ENCODE measurements at places on chromosomes 12 and 14.

DNA sequence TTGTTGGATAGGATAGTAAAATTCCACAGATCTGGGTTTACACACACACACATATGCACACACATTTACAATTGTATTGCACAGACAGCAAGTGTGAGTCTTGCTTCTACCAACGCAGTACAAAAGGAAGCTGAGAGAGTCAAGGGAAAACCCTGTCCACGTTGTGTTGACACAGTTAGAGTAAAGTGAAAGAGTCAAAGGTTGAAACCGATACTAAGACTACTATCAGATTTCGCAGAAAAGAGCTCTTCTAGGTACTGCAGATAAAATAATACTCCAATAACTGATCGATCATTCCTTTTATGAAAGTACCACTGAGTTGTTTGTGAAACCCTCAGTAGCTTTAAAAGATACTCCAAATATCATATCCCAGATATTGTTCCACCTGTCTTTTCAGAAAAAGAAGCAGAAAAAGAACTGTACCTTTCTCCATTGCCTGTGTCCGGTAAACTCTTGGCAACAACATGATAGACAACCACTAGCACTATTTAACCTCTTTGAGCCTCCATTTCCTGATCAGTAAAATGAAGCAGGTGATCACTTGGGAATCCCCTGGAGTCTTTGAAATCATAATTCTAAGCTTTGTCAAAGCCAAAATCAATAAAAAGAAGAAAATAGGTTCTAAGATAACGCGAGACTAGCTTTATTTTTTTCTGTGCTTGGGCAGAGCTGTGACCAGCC is 224.6 kb upstream of the FOXN3 start:
- no peak for DNase-seq

- peak; percentile 84 for DNase-seq
Measured at GRCh38 chr14:99793213-99794150, at the start of gene EML1. TSS of gene EML1 (plus strand) at chr14:99793413. CDS start at chr14:99793477, 64 bp downstream.

GRCh38 chr14:55245657-55246268 is 25.5 kb upstream of the FBXO34 start:
- peak; percentile 11 for DNase-seq

DNA sequence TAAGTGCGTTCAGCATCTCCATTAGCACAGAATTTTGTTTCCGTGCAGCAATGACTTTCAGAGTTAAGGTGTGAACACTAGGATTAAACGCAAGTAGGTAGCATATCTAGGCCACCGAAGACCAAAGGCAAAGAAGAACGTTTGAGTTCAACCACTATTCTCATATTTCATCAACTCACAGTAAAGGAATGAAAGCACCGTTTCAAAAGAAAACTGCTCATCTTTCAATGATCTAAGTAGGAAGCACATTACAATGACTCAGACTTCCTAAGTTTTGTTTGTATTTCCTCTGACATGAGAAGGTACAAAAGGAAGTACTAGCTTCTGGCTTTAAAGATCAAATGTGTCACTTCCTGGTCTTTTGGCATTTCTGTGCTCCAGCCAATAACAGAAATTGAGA is 57.6 kb downstream of the ACADS start:
- no peak for DNase-seq

GRCh38 chr14:51967521-51967920 is 21.8 kb upstream of the RTRAF start:
- DNase-seq, result no peak

GRCh38 chr14:24734917-24735500 is 101.0 kb upstream of the GZMB start:
- DNase-seq, result peak; percentile 71

Data from NCI-H2081 (cell line).